ENCODE measurements at places on chromosomes 16 and 17.

GRCh38 chr17:14302091-14302430 lies 1.2 kb downstream of the HS3ST3B1 start:
- DNase-seq, result no peak

- DNase-seq, result no peak
Measured at GRCh38 chr17:8192070-8192815, 2.3 kb upstream of the BORCS6 start.

- no peak for DNase-seq
Measured at GRCh38 chr17:49676276-49676868, 1.5 kb downstream of the SPOP start.

DNA sequence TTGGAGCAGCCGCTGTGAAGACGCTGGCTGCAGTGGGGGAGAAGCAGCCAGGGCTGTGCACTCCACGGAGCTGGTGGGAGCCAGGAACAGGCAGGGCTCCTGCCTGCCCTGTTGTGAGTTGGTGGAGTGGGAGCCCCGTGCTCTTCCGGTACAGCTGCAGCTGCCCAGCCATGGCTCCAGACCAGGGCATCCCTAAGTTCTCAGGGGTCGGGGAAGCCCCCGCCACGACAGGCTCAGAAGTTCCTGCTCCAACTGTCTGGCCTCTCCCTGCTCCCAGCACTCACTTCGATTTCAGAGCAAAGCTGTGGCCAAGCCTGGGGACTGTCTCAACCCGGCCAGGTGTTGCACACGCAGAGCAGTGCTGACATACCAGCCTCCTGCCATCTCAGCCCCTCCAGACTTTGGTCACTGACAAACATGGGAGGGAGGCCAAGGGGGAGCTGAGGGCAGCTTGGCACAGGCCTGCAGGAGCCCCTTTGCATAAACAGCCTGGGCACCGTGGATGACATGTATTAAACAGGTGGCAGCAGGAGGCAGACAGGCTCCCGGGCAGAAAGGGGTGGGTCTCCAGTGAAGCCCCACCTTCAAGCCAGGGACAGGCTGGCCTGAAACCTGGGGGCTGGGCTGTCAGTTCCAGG lies 13.9 kb upstream of the KDM8 start:
- DNase-seq, result no peak

DNA sequence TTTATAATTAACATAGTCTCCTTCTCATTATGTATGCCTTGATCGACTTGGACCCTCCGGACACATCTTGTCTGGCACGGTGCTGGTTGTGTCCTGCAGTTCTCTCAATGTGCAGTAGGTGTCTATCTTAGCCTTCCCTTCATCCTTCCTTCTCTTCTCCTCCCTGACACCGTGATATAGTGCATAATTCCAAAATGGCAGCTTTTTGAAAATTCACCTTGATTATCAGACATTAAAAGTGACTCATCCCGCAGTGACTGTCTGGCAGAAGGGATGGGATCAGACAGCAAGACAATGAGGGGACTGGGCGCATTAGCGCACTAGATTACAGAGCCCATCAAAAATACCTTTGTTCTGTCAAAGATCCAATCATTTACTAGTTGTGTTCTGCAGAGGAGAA lies 70.0 kb upstream of the PMFBP1 start:
- no peak for DNase-seq

- DNase-seq, result no peak
Measured at GRCh38 chr16:683396-684070, 601 bp downstream of the JMJD8 start.

- no peak for DNase-seq
Measured at GRCh38 chr16:83244057-83244456, 563.7 kb upstream of the HSBP1 start.

DNA sequence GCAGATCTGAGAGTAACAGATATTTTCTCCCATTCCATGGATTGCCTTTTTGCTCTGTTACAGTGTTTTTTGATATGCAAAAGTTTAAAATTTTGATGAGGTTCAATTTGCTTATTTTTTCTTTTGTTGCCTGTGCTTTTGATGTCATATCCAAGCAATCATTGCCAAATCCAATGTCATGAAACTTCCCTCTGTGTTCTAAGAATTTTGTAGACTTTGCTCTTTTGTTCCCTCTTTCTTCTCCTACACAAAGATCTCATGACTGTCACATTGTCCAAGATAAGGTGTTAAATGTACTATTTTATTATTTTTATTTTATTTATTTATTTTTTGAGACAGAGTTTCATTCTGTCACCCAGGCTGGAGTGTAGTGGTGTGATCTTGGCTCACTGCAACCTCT lies 18.9 kb upstream of the KCNH6 start:
- DNase-seq, result no peak

GRCh38 chr16:49353680-49354079 lies 19.9 kb upstream of the C16orf78 start:
- no peak for DNase-seq

GRCh38 chr17:14918540-14918939 lies 346.6 kb downstream of the PMP22 start:
- no peak for DNase-seq

DNA sequence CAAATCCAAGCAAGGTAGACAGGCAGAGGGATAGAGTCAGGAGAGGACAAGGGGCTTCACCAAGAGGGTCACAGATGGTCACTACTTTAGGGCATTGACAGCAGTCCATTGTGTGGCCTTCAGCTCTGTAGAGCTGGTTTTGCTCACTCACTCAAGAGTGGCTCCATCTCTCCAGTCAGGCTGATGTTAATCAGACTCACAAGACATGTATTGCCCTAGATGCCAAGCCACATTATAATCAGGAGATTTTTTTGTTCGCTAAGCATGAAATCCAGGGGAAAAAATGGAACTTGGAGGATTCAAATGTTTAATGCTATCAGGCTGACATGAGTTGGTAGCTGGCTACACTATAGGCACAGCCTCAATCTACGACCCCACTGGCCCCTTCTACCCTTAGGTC lies 32.5 kb downstream of the CD300LF start:
- DNase-seq, result no peak

DNA sequence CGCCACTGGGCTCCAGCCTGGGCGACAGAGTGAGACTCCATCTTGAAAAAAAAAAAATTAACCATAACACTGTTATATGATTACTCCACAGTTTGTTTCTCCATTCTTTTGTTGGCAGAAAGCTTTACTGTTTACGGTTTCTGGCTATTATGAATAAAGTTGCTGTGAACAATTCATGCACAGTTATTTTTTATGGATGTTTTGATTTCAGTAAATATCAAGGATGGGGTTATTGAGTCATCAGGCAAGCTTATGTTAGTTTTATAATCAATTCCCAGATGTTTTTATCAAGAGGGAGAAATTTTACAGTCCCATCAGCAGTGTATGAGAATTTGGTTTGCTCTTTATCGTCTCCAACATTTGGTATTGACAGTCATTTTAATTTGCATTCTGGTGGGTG lies 67.9 kb downstream of the TAOK1 start:
- no peak for DNase-seq

GRCh38 chr16:356741-357140 lies 4.2 kb upstream of the AXIN1 start:
- no peak for DNase-seq

- DNase-seq, result no peak
Measured at GRCh38 chr16:860891-861290, 60.4 kb upstream of the GNG13 start.

DNA sequence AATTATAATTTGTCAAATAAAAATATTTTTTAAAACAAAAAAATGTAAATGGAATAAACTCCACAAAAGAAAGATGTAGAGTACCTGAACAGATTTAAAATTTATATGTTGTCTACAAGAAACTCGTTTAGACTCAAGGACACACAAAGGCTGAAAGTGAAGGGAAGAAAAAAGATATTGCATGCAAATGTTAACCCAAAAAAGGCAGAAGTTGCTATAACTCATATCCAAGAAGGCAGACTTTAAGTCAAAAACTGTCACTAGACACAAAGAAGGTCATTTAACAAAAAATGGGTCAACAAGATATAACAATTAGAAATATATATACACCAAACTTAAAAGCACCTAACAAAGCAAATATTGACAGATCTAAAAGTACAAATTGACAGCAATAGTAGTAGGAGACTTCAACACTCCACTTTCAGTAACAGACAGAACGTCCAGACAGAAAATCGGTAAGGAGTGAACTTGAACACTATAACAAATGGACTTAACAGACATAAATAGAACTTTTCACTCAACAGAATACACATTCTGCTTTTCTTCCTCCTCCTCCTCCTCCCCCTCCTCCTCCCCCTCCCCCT lies 40.8 kb upstream of the MYLK3 start:
- no peak for DNase-seq

DNA sequence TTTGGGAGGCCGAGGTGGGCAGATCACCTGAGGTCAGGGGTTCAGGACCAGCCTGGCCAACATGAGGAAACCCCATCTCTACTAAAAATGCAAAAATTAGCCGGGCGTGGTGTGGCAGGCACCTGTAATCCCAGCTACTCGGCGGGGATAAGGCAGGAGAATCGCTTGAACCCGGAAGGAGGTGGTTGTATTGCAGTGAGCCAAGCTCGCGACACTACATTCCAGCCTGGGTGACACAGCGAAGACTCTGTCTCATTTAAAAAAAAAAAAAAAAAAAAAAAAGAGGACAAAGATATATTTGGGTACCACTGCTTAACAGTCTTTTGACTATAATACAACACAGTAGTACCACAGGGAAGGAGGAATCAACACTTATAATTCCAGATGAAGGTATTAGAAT lies 9.2 kb downstream of the CNOT1 start:
- DNase-seq, result no peak

GRCh38 chr16:23564575-23565363 lies 7.2 kb downstream of the UBFD1 start:
- DNase-seq, result no peak

DNA sequence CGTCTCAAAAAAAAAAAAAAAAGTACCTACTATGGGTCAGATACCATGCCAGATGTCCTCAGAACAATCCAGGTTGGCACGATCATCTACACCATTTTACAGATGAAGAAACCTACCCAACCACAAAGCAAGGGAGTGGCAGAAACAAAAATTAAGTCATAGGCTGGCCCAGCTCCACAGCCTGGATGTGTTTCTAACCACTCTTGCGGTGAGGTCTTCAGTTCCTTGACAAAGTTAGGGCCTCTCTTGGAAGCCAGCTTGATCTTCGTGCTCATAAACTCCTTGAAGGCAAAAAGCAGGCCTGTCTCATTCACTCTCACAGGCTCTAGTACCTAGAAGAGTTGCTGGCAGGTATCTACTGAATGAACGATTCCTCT lies 6.2 kb downstream of the GGA2 start:
- DNase-seq, result no peak

DNA sequence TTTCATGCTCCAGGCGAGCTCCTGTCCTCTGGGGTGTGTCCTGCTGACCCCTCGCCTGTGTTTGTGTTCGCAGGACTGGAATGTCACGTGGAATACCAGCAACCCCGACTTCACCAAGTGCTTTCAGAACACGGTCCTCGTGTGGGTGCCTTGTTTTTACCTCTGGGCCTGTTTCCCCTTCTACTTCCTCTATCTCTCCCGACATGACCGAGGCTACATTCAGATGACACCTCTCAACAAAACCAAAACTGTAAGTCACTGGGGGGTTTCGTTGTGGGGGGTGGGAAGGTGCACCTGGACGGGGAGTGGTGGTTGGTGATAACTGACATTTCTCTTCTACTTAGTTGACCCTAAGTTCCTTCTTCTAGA lies 58.3 kb downstream of the ABCC1 start:
- DNase-seq, result no peak

GRCh38 chr16:10776280-10776679 lies 32.6 kb downstream of the NUBP1 start:
- DNase-seq, result no peak

- no peak for DNase-seq
Measured at GRCh38 chr17:52388941-52389340, 230.4 kb upstream of the CA10 start.

- DNase-seq, result no peak
Measured at GRCh38 chr17:71405101-71405500, 715.7 kb upstream of the SOX9 start.

DNA sequence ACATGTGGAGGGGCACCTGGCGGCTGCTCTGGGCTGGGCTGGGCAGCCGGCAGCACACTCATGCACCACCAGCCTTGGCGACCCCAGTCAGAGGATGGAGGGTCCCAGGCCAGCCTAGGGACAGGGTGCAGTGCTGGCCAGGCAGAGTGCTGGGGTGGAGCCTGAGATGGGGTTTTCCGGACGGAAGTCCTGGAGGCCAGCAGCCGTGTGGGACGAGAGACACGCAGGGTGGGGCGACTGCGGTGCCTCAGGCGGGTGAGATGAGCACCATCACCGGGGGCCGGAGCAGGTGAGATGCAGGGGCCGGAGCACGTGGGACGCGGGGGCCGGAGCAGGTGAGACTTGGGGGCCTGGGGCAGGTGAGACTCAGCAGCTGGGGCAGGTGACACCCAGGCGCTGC lies 55.2 kb downstream of the LMF1 start:
- DNase-seq, result no peak

DNA sequence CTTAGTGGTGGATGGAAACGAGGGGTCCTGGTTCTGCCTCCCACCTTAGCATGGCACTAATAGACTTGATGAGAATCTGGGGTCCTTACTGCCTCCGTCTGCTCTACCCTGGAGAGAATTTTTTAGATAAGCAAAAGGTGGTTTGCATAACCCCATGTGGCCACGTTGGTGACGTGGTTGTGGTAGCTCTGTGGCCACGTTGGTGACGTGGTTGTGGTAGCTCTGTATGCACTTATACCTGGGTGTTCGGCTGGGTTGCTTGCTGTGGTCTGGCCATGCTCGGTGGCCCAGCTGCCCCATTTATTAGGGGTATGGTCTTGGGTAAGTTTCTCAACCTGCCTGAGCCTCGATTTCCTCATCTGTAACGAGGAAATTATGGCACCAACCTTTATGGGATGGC lies 13.0 kb downstream of the SPIRE2 start:
- DNase-seq, result no peak

GRCh38 chr17:30545024-30545423 lies 67.8 kb downstream of the GOSR1 start:
- DNase-seq, result no peak

- DNase-seq, result no peak
Measured at GRCh38 chr17:72707881-72708280, 384.6 kb downstream of the SLC39A11 start.

GRCh38 chr16:47309581-47310312 lies 151.1 kb downstream of the ITFG1 start:
- DNase-seq, result no peak

DNA sequence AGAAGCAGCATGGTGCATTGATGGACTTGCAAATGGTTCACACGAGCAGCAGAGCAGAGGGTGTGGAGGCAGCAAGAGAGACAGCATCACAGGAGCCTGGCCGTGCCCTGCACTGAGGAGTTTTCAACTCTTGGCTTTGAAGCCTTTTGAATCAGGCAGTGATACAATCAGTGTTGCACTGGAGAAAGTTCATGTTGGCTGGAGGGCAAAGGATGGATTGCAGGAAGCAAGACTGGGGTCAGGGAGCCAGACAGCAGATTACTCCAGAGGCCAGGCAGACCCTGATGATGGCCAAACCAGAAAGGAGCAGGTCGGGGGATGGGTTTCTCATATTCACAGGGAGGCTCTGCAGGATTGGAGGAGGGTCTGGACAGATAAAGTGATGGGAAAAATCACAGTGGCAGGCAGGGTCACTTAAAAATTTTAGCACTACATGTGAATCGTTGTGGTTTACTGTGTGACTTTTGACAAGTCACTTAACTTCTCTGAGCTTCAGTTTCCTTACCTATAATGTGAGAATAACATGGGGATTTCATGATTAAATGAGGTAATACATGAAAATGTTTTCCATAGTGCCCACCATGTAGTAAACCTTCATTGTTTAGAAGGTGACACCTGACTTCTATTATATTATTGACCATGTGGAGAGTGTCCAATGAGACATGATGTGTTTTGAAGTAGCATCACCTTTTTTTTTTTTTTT lies 125.3 kb downstream of the SALL1 start:
- no peak for DNase-seq

All from iPS DF 19.7 (cell line).